ENCODE measurements at places on chromosomes 7 and 10.

GRCh38 chr10:118625504-118625903 is 30.1 kb upstream of the PRLHR start:
- no peak for DNase-seq

DNA sequence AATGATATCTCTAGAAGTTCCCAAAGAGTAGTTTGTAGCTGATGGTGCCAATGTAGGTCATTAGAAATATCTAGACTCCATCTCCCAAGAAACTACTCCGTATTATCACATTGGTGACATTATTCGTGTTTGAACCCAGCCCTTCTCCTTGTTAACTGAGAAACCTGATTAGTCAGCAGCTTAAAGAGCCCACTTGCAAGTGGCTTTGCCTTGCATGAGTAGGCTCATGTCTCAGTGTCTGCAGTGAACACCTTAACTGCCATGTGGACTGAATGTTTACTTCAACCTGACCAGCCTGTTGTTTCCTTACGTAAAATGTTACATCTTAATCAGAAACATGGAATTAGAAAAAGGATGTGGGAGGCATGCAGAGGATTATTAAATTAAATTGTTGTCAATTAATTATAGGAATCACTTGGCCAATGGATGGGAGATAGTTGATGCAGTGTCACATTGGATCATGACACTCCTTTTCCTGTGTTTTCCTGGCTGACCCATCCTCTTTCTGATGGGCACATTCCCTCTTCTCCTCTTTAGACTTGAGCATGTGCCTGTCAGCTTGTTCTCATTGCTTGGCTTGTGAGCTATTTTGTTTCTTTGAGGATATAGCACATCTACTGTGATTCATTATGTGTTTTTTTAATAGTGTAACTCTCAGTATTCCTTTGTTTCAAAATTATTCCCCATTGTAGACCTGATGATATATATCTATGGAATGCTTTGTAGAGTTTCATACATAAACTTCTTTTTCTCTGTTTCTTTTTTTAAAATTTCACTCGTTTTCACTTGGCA is 18.0 kb downstream of the STARD3NL start:
- no peak for DNase-seq

GRCh38 chr10:72334825-72335393 is 19.8 kb downstream of the DNAJB12 start:
- peak; percentile 66 for DNase-seq

GRCh38 chr10:118047157-118047719 is 497 bp upstream of the RAB11FIP2 start:
- peak; percentile 90 for DNase-seq

DNA sequence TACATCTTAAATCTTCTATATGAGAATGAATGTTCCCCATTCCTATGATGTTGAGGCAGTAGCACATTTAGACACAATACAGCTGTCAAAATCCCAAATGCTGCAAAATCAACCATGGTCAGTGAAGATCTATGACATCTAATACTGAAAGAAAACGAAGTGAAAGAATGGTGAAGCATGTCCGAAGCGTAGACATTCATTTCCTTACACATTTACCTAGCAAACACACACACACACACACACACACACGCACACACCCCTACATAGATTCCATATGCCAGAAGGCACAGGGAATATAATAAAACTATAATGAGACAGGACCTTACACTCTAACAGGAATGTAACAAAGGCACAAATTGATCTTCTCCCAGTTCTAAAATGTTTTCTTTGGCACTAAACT is 32.5 kb downstream of the CCDC6 start:
- peak; percentile 35 for DNase-seq

GRCh38 chr10:126392068-126392467 is 3.8 kb upstream of the ADAM12 start:
- DNase-seq: no peak

DNA sequence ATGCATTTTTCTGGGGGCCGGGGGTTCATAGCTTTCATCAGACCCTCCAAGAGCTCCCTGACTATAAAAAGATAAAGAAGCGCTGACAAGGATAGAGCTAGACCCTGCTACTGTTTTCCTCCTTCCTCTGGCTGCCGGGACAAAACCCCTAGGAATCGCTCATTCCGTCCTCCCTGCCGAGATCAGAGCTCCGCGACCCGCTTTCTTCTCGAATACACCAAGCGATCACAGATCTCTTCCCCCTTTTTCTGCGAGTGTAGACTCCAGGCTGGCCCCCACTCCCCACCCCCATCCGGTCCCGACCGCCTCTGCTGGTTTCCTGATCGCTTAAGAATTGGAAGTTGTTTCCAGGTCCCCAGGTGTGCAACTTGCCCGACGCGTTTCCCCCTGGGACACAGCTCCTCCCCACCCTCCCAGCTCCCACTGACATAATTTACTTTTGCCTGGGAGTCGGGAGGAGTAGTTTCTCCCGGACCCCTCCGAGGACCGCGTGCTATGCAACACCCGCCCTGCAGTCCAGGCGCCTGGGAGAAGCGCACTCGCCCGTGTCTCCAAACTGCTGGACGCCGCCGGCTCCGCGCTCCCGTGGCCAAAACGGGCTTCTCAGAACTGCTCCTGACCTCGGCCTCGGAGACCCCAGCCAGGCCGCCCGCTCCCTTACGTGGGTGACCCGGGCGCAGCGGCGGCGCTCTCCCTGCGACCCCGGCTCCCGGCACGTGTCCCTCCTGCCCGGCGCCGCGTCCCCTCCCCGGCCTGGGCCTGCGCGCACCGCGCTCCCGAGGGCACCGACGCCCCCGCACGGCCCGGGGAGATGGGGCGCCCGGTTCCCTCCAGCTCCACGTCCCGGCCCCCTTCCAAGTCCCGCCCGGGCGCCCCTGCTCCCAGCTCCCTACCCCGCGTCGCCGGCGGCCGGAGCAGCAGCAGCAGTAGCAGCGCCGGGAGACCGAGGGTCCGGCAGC is 552 bp downstream of the IL15RA start:
- no peak for DNase-seq

- peak; percentile 14 for DNase-seq
Observed at GRCh38 chr10:83959328-83959727, 180.0 kb upstream of the GHITM start.

GRCh38 chr10:422241-422640 is 267.2 kb downstream of the DIP2C start:
- no peak for DNase-seq

- DNase-seq: no peak
Observed at GRCh38 chr10:6052247-6053221, 9.6 kb downstream of the IL2RA start.

GRCh38 chr10:14540611-14541010 is 209.9 kb upstream of the FRMD4A start:
- no peak for DNase-seq

GRCh38 chr7:77569514-77570232 is 32.6 kb downstream of the PTPN12 start:
- DNase-seq: no peak

GRCh38 chr10:118920206-118920605 is 109.3 kb upstream of the NANOS1 start:
- DNase-seq: no peak

- peak; percentile 64 for DNase-seq
Observed at GRCh38 chr7:131692131-131692960, 135.9 kb upstream of the PODXL start.

DNA sequence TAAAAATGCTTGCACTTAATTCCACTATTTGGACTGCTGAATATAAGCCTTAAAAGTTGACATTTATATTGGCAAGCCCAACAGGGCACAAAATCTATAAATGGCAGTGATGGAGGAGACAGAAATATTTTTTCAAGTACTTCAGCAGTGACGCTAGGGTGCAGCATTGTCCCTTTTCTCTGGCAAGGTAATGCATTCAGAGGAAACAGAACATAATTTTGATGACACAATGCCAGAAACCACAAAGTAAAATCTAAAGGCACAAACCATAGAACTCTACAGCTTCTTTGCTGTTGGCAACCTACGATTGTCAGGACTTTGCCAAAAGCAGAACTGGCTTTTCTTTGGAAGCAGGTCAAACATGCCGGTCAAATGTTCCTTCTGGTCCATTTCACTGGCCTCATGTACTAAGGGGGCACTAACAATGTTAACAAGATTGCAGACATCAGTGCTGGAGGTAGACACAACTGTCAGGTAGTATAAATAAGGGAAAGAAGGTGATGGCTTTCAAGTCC is 30.9 kb upstream of the FAM133B start:
- DNase-seq: peak; percentile 85

DNA sequence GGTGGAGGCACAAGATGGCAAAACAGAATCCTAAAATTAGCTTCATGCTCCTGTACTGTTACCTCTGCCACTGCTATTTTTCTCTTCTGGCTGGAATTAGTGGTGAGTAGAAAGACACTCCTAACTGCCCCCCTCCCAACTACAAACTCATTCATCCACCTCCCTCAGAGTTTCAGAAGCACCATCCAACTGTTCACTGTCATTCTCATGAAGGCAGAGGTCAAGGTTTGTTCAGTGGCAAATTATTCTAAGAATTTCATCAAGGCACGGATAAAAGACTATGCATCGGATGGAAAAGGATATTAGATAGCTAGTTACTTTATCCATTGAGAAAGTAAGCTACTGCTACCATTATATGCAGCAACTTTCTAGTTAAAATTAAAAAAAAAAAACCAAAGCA is 59.7 kb downstream of the LRGUK start:
- no peak for DNase-seq

- DNase-seq: peak; percentile 80
Observed at GRCh38 chr7:108109221-108109908, 20.8 kb downstream of the LAMB4 start.

All from NCI-H69 (cell line).